Activated naive CD4-positive, alpha-beta T cell treated with anti-CD3 and anti-CD28 coated beads for 36 hours (primary cell): ENCODE measurements at places on chromosomes 5 and 9.
A peak's percentile ranks its signal among the peaks of the same experiment; 100 is the strongest.

- H3K4me1 ChIP-seq, result no peaks in the 10 kb centered on the region
- no peak for DNase-seq
- H3K27ac ChIP-seq, result no peak overlapping the region
- no peak overlapping the region for H3K4me3 ChIP-seq
These were observed 16.9 kb upstream of the BOD1 start for GRCh38 chr5:173633304-173633703.

GRCh38 chr9:132410642-132411041, 631 bp downstream of the CFAP77 start:
- H3K4me3 ChIP-seq, result peak overlapping the region; percentile 53
- peaks cover 32% of the 10 kb centered on the region for H3K4me1 ChIP-seq
- H3K36me3 ChIP-seq, result peaks cover 2% of the 10 kb centered on the region
- DNase-seq, result peak; percentile 23

GRCh38 chr9:95494022-95494415, 22.8 kb downstream of the PTCH1 start:
- no peak for DNase-seq
- peak overlapping the region; percentile 90 for H3K27ac ChIP-seq
- peak overlapping the region; percentile 75 for H3K4me3 ChIP-seq
- no peaks in the 10 kb centered on the region for H3K36me3 ChIP-seq
- H3K4me1 ChIP-seq, result peaks cover 47% of the 10 kb centered on the region

DNA sequence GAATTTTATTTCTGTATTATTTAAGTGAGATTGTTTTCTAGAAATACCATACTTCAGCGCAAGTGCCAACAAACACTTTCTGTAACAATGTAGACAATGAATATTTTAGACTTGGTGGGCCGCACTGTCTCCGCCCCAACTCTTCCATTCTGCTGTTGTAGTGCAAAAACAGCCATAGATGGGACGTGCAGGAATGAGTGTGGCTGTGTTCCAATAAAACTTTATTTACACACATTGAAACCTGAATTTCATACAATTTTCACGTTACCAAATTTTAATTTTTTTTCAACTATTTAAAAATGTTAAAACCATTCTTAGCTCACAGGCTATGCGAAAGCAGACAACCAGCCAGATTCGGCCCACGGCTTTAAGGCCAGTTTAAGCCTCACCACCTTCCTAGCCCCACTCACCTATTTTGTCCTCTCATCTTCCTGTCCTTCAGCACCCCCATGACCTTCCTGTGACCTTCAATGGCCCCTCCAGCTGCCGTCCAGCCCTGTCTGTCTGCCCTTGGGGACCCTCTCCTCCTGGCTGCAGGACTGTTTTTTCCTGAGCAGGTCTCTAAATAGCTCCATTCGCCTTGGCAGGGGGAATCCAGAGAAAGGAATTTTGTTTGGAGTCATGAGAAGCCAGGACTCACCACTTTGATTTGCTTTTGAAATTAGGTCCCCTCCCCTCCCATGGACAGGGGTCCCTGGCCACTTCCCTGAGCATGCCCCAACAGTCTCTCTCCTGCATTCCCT, 11.2 kb upstream of the ANXA6 start:
- no peak overlapping the region for H3K27ac ChIP-seq
- H3K27me3 ChIP-seq, result no peaks in the 10 kb centered on the region
- H3K4me1 ChIP-seq, result peaks cover 14% of the 10 kb centered on the region
- DNase-seq, result no peak

GRCh38 chr5:67549947-67550346, 353.3 kb upstream of the CD180 start:
- no peaks in the 10 kb centered on the region for H3K27me3 ChIP-seq
- H3K4me1 ChIP-seq, result peaks cover 19% of the 10 kb centered on the region
- no peak overlapping the region for H3K4me3 ChIP-seq
- no peaks in the 10 kb centered on the region for H3K36me3 ChIP-seq
- no peak overlapping the region for H3K27ac ChIP-seq
- DNase-seq, result no peak

- H3K4me3 ChIP-seq, result no peak within 1 kb of the TSS
- no peak within 1 kb of the TSS for H3K27ac ChIP-seq
- H3K27me3 ChIP-seq, result no peaks in the 10 kb centered on the region
These were observed at the start of gene ECSCR for GRCh38 chr5:139462586-139463276. Gene ECSCR, minus strand, starts transcription at chr5:139462743. Its CDS starts 73 bp downstream, at chr5:139462670.

DNA sequence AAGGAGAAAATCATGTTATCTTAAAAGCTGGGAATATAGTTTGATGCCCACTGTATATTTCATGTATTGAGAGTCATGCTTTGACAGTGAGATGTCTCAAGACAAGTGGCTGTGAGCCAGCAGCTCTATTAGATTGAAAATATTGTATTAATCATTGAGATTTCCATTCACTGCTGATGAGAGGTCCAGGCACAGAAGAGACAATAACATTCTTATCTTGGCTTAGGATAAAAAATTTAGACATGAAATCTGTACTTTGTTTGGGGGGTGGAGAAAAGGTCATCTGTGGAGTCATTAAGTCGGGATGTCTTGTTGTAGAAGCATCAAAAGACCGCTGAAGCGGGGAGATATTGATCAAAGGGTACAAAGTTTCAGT, 97.9 kb upstream of the EQTN start:
- H3K27ac ChIP-seq, result no peak overlapping the region
- H3K4me3 ChIP-seq, result no peak overlapping the region
- no peaks in the 10 kb centered on the region for H3K4me1 ChIP-seq
- H3K36me3 ChIP-seq, result no peaks in the 10 kb centered on the region
- no peaks in the 10 kb centered on the region for H3K27me3 ChIP-seq

GRCh38 chr5:172166030-172166826, 21.8 kb downstream of the STK10 start:
- no peak overlapping the region for H3K4me3 ChIP-seq
- H3K4me1 ChIP-seq, result peaks cover 79% of the 10 kb centered on the region
- no peak for DNase-seq
- H3K27ac ChIP-seq, result no peak overlapping the region

GRCh38 chr5:103472830-103473229, 89.8 kb downstream of the NUDT12 start:
- DNase-seq, result no peak
- no peaks in the 10 kb centered on the region for H3K27me3 ChIP-seq
- no peak overlapping the region for H3K27ac ChIP-seq
- H3K4me1 ChIP-seq, result no peaks in the 10 kb centered on the region

- DNase-seq, result no peak
- no peaks in the 10 kb centered on the region for H3K4me1 ChIP-seq
- H3K27me3 ChIP-seq, result peaks cover 16% of the 10 kb centered on the region
- H3K27ac ChIP-seq, result no peak overlapping the region
These were observed 116.1 kb upstream of the TUT7 start for GRCh38 chr9:86470326-86470725.

GRCh38 chr5:140634103-140634502, 1.1 kb upstream of the CD14 start:
- H3K36me3 ChIP-seq, result no peaks in the 10 kb centered on the region
- no peak overlapping the region for H3K27ac ChIP-seq
- H3K4me3 ChIP-seq, result no peak overlapping the region
- peaks cover 37% of the 10 kb centered on the region for H3K4me1 ChIP-seq

DNA sequence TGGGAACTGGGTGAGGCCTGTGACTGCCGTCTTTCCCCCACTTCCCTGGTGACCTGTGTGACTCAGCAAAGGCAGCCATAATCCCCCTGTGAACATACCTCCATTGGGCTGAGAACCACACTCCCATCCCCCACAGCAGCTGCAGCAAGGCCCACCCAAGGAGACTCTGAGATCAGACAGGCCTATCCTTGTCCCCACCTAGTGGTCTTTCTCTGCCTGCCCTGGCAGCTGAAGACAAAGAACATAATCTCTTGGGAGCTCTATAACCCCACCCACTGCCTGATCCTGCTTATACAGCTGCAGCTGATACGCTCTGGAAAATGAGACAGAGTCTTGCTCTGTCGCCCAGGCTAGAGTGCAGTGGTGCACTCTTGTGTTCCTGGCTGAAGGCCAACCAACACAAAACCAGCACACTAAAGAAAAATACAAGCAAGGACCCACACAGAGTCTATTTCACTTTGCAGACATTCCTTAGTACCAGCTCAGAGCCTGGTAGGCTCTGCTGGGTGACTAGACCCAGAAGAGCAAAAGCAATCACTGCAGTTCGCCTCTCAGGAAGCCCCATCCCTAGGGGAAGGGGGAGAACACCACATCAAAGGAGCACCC, 106.7 kb downstream of the MCTP1 start:
- no peaks in the 10 kb centered on the region for H3K36me3 ChIP-seq
- H3K27ac ChIP-seq, result no peak overlapping the region
- no peaks in the 10 kb centered on the region for H3K4me1 ChIP-seq
- no peak for DNase-seq
- H3K4me3 ChIP-seq, result no peak overlapping the region

GRCh38 chr9:33234511-33235467, 5.2 kb upstream of the SPINK4 start:
- no peaks in the 10 kb centered on the region for H3K36me3 ChIP-seq
- no peak overlapping the region for H3K27ac ChIP-seq
- H3K27me3 ChIP-seq, result peaks cover 1% of the 10 kb centered on the region
- H3K4me3 ChIP-seq, result no peak overlapping the region
- H3K4me1 ChIP-seq, result no peaks in the 10 kb centered on the region

GRCh38 chr9:115596746-115597080, 478.8 kb upstream of the TNC start:
- H3K4me3 ChIP-seq, result no peak overlapping the region
- H3K36me3 ChIP-seq, result no peaks in the 10 kb centered on the region
- H3K27ac ChIP-seq, result no peak overlapping the region

DNA sequence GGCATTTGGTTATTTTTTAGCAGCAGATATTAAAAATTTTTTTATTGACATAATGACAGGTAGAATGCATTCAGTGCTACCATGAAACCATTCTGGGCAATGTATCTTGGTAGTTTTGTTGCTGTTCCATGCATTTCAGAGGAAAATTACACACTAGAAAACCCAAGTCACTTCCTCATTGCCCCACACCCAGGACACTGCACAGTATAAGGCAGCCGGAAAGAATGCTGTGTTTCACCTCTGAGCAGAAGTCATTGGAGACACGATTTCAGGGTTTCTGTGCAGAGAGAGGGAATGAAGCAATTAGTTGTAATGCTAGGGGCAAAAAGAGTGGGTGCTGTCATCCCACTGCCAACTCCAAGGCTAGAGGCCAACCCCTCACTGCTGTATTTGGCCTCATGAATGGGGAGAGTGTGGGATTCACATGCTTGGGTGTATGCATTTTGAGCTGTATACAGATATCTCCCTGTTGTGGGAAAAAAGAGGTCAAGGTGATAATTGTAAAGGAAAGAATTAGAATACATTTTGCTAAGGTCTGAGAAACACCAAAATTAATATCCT, 290.5 kb downstream of the BNC2 start:
- H3K36me3 ChIP-seq, result no peaks in the 10 kb centered on the region
- no peak overlapping the region for H3K27ac ChIP-seq
- no peaks in the 10 kb centered on the region for H3K27me3 ChIP-seq
- H3K4me1 ChIP-seq, result no peaks in the 10 kb centered on the region
- DNase-seq, result no peak

GRCh38 chr9:126096340-126096739, 230.3 kb upstream of the MVB12B start:
- peaks cover 3% of the 10 kb centered on the region for H3K27me3 ChIP-seq
- no peak overlapping the region for H3K4me3 ChIP-seq
- no peak for DNase-seq

DNA sequence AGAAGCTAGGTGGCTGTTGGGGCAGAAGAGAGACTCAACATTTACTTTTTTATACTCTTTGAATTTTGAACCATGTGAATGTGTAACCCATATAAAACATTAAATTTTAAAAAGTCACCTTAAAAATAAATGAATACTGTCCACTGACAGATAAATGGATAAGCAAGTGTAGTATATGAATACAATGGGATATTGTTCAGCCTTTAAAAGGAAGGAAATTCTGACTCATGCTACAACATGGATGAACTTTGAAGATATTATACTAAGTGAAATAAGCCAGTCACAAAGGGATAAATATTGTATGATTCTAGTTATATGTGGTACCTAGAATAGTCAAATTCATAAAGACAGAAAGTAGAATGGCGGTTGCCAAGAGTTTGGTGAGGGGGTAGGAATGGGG, 113.9 kb downstream of the TMEM174 start:
- no peak overlapping the region for H3K4me3 ChIP-seq
- H3K27me3 ChIP-seq, result peaks cover 51% of the 10 kb centered on the region
- no peaks in the 10 kb centered on the region for H3K4me1 ChIP-seq
- no peak overlapping the region for H3K27ac ChIP-seq

GRCh38 chr5:42579320-42579719, 156.1 kb downstream of the GHR start:
- no peak overlapping the region for H3K27ac ChIP-seq
- no peak for DNase-seq
- no peaks in the 10 kb centered on the region for H3K36me3 ChIP-seq
- no peaks in the 10 kb centered on the region for H3K4me1 ChIP-seq
- H3K27me3 ChIP-seq, result peaks cover 6% of the 10 kb centered on the region

DNA sequence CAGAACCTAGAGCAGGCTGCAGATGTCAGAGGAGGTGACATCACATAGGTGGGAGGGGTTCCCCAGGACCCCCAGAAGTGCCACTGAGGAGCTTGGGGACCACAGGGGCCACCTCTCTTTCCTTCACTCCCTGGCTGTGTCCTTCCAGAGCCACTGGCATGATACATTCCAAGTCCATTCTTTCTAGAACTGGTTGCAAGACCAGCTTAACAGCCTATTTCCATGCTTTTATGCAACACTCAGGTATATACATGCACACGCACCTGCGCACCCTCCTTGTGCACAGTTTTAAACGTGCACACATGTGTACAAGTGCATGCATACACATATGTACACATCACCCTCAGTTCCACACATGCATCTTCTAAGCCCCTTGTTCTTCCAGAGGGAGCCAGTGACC, 39.7 kb downstream of the SLC6A7 start:
- H3K36me3 ChIP-seq, result no peaks in the 10 kb centered on the region
- H3K27me3 ChIP-seq, result no peaks in the 10 kb centered on the region
- H3K4me3 ChIP-seq, result no peak overlapping the region
- no peak overlapping the region for H3K27ac ChIP-seq
- no peak for DNase-seq
- no peaks in the 10 kb centered on the region for H3K4me1 ChIP-seq

- no peak for DNase-seq
- peaks cover 4% of the 10 kb centered on the region for H3K4me1 ChIP-seq
- H3K36me3 ChIP-seq, result no peaks in the 10 kb centered on the region
- no peak overlapping the region for H3K27ac ChIP-seq
These were observed 129.3 kb downstream of the GCNT1 start for GRCh38 chr9:76588316-76588715.

- H3K36me3 ChIP-seq, result peaks cover 19% of the 10 kb centered on the region
- peaks cover 21% of the 10 kb centered on the region for H3K4me1 ChIP-seq
- DNase-seq, result no peak
- H3K27ac ChIP-seq, result no peak overlapping the region
- H3K27me3 ChIP-seq, result no peaks in the 10 kb centered on the region
- peak overlapping the region; percentile 82 for H3K4me3 ChIP-seq
These were observed 730 bp downstream of the ZMYND19 start for GRCh38 chr9:137589441-137590122.

- no peak overlapping the region for H3K4me3 ChIP-seq
- H3K27me3 ChIP-seq, result peaks cover 3% of the 10 kb centered on the region
- peaks cover 34% of the 10 kb centered on the region for H3K4me1 ChIP-seq
- H3K36me3 ChIP-seq, result no peaks in the 10 kb centered on the region
These were observed 148.7 kb upstream of the ERCC6L2 start for GRCh38 chr9:95726756-95727155.

GRCh38 chr5:56264417-56265025, 31.4 kb upstream of the ANKRD55 start:
- H3K27ac ChIP-seq, result no peak overlapping the region
- H3K4me3 ChIP-seq, result no peak overlapping the region
- DNase-seq, result peak; percentile 49
- H3K4me1 ChIP-seq, result peaks cover 2% of the 10 kb centered on the region
- H3K36me3 ChIP-seq, result no peaks in the 10 kb centered on the region

- peaks cover 60% of the 10 kb centered on the region for H3K27me3 ChIP-seq
- H3K4me3 ChIP-seq, result no peak overlapping the region
- H3K36me3 ChIP-seq, result no peaks in the 10 kb centered on the region
- H3K4me1 ChIP-seq, result peaks cover 10% of the 10 kb centered on the region
These were observed 12.0 kb upstream of the NEUROG1 start for GRCh38 chr5:135547590-135548254.
